ENCODE measurements at places on chromosomes 5 and 9. TPM values are rescaled to one million over a fixed set of nuclear protein-coding genes. Genes with fewer than 3 reads are reported as not detected.

- no peak for DNase-seq
Measured at GRCh38 chr5:57258943-57259342, 85.1 kb downstream of the GPBP1 start.

The F2RL2 gene
- 0.83 TPM for total RNA-seq

The TRIM36 gene
- total RNA-seq = 2.2 TPM

The SLCO6A1 gene
- not detected for total RNA-seq

The PCDHA9 gene
- total RNA-seq = 0.07 TPM

The CER1 gene
- total RNA-seq = not detected

Data from heart right ventricle (tissue), 16 donors.